Activated CD4-positive, alpha-beta T cell treated with anti-CD3 and anti-CD28 coated beads for 36 hours (primary cell): ENCODE measurements at places on chromosomes 6 and 20. TPM values are rescaled to one million over a fixed set of nuclear protein-coding genes. Genes with fewer than 3 reads are reported as not detected.

Gene CLPSL2
- total RNA-seq, result not detected

Gene RSPO3
- not detected for total RNA-seq

Gene SIRPB1
- total RNA-seq, result 1.0 TPM

Gene SLC16A10
- total RNA-seq, result 6.2 TPM

Gene MCHR2
- not detected for total RNA-seq

Gene KCNS1
- 0.79 TPM for total RNA-seq

Gene BTN3A1
- total RNA-seq, result 33.2 TPM

Gene TPD52L2
- total RNA-seq, result 54.0 TPM

Gene OR12D2
- total RNA-seq, result not detected

Gene PRL
- not detected for total RNA-seq

Gene C4A
- 3.4 TPM for total RNA-seq

Gene ECT2L
- not detected for total RNA-seq

Gene SEL1L2
- not detected for total RNA-seq

Gene CDSN
- not detected for total RNA-seq

Gene PGC
- total RNA-seq, result not detected

Gene BCAS4
- total RNA-seq, result 11.6 TPM

Gene OXT
- total RNA-seq, result 0.40 TPM

Gene SYTL3
- 163 TPM for total RNA-seq

Gene ADGRF4
- not detected for total RNA-seq

Gene CALHM5
- total RNA-seq, result not detected

Gene CLDN20
- not detected for total RNA-seq

Gene NFYA
- total RNA-seq, result 38.2 TPM

Gene E2F3
- total RNA-seq, result 17.3 TPM

Gene PHIP
- total RNA-seq, result 25.5 TPM

Gene CLPSL1
- total RNA-seq, result not detected

Gene PI16
- 1.9 TPM for total RNA-seq

Gene SMLR1
- total RNA-seq, result not detected

Gene OPRL1
- total RNA-seq, result 0.42 TPM

Gene TTLL9
- total RNA-seq, result not detected

Gene HFE
- total RNA-seq, result 1.4 TPM

Gene PPP1R14C
- total RNA-seq, result not detected

Gene CDH26
- total RNA-seq, result 0.88 TPM

Gene HLA-DOB
- total RNA-seq, result 1.6 TPM

Gene AURKA
- total RNA-seq, result 114 TPM

Gene SLC22A16
- total RNA-seq, result not detected

Gene TGM2
- total RNA-seq, result 0.09 TPM

Gene VWA7
- total RNA-seq, result 1.5 TPM

Gene COL20A1
- 0.09 TPM for total RNA-seq

Gene SPATS1
- total RNA-seq, result not detected

Gene BMP2
- total RNA-seq, result not detected

Gene SLC17A3
- 0.33 TPM for total RNA-seq

Gene TMC2
- total RNA-seq, result not detected

Gene SYNDIG1
- not detected for total RNA-seq

Gene LY6G6C
- not detected for total RNA-seq

Gene MUC22
- not detected for total RNA-seq

Gene TP53RK
- total RNA-seq, result 11.2 TPM

Gene TAF8
- 53.1 TPM for total RNA-seq

Gene GLYATL3
- total RNA-seq, result not detected

Gene CAPN11
- 1.3 TPM for total RNA-seq
